ENCODE measurements at places on chromosomes 7 and 10.

DNA sequence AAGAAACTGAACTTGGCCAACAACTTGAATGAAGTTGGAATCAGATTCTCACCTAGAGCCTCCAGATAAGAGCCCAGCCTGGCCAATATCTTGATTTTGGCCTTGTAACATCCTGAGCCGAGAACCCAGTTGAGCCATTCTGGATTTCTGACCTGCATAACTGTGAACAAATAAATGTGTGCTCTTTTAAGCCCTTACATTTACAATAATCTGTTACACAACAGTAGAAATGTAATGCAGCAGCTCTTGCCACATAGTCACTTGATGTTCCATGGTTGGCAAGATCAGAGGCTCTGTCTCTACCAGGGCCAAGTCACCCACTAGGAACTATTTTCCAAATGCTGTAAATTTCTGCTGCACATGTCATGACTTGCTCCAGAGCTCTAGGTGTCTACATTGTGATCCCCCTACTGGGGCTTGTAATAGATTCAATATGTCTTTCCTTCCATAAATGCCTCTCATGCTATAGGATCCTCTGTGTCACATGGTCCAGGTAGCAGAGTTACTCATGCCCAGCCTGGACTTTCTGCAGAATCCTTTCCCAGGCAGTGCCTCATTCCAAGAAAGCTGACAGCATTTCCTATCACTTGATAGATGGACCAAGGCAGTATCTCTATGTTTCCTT lies 11.4 kb upstream of the RBM20 start:
- no peak for DNase-seq

- no peak for DNase-seq
Measured at GRCh38 chr10:94102436-94102835, 108.7 kb downstream of the PLCE1 start.

DNA sequence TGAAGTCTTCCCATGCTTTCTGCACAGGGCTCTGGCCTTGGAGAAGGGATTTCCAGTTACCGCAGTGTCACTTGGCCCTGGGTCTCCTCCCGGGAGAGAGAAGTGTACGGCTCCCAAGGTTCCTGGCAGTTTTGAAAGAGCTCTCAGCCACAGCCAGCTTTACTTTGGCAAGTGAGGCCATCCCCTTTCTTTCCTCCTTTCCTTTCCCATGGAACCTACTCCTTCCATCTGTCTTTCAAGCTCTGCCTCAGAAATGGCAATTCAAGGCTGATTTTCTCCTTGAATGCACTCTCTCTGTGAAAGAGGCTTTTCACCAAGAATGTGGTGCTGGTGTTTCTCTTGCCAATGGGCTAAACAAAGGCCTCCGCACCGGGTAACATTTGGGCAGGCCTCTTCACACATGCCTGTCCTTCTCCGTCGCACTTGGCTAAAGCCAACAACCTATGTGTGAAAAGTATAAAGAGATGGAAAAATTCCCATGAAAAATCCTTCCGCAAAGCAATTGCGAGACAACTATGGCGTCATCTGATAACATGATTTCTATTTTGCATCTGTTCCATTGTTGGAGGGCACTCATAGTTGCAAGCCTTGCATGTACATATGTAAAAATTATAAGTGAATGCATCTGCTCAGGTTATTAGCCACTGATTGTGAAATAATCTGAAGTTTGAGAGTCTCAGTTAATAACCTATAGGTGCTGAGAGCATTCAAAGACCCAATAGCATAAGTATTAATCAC lies 125.4 kb downstream of the PFKFB3 start:
- no peak for DNase-seq

DNA sequence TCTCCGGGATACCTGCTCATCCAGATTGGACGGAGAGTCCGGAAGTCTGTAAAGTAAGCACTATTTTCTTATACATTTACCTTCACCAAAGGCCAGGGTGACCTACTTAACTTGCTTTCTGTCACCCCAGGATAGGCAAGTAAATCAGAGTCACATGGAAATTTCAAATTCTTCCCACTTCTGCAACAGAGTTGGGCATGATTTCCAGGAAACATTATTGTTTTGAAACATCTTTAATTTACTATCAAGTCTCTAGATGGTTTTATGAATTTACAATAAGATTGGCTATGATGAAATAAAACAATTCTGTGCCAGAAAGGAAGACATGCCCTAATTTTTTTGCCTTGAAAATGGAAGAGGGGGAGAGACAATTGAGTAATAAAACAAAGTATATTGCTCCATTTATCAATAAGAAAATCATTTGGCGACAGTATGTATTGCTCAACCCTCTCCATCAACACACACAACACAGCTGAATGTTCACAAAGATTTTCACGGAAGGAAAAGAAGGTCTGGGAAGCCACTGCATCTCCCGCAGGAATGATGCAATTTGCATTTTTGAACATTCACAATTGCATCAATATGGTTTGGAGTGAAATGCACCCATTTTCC lies 702.8 kb downstream of the PARD3 start:
- no peak for DNase-seq
